ENCODE measurements at places on chromosomes 7 and 10.

GRCh38 chr10:83555264-83555663 lies 584.0 kb upstream of the GHITM start:
- no peak for DNase-seq

GRCh38 chr10:77253556-77254064 lies 384.0 kb downstream of the KCNMA1 start:
- no peak for DNase-seq

DNA sequence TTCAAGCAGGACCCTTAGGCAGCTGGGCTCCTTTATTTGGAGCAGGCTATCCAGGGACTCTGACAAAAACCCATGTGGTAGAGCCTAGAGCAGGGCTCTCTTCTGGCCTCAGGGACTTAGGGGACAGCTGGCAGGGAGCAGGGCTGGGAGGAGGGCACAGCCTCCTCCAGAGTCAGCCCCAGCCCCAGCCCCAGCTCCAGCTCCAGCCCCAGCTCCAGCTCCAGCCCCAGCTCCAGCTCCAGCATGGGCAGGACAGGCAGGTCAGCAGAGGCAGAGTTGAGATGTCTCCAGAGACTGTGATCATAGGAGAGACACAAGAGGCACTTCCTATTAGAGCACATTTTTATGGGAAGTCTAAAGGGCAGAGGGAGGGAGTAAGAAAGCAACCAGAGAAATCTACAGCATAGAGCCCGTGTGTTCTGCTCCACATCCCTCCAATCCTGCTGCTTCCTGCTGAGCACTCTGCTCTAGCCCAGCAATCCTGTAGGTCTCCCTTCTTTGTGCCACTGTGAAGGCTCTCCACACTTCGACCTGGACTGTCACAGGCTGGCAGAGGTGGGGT lies 13.3 kb upstream of the C10orf53 start:
- DNase-seq: no peak

DNA sequence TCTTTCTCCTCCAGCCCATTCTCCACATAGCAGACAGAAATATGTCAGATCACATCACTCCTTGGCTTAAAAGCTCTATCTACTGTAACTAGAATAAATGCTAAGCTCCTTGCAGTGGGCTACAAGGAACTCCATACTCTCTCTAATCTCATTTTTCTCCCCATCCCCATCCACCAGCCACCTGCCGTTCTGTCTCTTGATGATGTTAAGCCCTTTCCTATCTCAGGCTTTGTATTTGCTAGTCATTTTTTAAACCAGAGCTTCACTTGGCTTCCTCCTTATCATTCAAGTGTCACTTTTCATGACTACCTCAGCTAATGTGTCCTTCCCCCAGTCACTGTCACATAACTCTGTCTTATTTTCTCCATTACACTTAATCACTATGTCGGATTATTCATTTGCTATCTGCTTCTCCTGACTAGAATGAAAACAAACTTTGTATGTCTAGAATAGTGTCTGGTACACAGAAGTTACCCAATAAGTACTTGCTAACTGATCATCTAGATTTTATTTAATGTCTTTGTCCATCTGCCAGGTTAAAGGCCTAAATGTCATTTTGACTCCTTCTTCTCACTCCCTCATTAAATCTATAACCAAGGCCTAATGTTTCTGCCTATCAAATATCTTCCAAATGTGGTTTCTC lies 87.2 kb upstream of the RPA3 start:
- DNase-seq: no peak

DNA sequence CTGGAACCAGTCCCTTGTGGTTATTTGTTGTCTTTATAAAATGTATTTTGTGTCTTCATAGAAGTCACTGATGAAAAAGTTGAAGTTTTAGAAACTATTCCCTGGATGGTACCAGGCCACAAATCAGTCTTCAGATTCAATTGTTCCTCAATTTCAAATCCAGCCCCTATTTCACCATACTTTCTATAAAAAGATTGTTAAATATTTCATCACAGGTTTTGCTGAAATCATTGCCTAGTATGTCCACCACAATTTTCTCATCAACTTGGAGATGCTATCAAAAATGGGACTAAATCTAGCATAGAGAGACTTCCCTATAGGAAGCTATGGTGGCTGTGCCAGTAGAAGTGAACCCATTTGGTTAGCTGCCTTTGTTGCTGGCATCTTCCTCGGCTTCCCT lies 118.5 kb downstream of the RAB18 start:
- DNase-seq: no peak

DNA sequence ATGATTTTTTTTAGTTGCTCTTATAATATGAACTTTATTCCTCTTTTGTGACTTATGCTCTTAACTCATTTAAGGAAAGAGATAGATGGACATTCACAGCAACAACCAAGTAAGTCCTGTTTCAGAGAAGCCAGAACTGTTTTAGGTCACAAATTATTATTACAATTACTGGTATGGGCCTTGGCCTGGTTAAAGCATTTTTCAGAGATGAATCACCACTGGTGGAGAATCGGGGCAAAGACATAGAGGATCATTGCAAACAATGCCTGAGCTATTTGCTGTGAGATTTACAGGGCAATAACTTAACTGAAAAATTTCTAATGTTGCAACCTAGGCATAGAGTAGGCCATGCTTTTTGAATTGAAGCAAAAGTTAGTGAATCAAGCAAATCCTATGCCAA lies 138.0 kb upstream of the YAE1 start:
- DNase-seq: peak; percentile 74

DNA sequence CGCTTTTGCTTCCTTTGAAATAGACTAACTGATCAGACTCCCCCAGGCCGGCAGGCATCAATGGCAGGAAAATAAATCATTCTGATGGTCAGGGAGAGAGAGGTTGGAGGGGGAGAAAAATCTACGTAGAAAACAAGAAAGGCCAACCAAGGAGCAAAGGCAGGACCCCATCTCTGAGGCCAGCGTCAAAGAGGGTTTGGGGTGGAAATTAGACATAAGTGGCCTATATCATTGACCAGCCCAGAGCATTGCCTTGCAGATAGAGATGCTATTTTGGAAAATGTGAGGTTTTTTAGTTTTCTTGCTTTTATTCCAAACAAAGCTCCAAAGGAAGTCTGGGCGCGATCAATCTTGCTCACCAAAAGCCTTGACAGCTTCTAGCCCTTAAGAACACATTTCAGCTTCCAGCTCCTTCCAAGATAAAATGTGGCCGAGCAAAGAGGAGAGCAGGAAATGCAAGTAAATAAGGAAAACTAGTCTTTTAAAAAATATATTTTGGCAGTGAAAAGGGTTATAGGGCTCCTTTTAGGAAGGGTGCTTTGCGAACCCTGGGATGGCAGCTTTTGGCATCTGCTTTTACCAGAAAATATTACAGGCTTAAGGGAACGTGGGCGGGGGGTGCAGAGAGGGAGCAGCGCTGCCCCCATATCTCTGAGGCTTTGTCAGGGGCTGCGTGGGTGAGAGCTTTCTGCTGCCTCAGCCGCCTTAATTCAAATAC lies 2.0 kb upstream of the HOXA2 start:
- DNase-seq: no peak

- DNase-seq: no peak
These were observed 129.0 kb upstream of the C7orf33 start for GRCh38 chr7:148461392-148462179.

DNA sequence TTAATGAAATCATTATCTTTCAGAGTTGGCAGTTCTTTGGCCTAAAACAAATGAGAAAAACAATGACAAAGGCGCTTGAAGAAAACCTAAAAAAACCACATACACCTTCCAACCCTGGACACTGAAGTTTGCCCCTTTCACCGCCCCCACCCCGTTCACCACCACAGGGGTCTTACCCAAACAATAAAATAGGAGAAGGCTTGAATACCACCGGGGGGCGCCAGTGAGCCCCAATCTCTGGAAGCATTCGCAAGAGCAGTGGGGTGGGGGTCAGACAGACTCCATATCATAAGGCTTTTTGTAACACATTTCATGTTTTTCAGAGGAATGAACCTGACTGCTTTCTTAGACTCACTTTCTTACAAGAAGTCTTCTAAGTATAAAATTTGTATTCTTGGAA lies 163.6 kb downstream of the PIP4K2A start:
- DNase-seq: no peak

DNA sequence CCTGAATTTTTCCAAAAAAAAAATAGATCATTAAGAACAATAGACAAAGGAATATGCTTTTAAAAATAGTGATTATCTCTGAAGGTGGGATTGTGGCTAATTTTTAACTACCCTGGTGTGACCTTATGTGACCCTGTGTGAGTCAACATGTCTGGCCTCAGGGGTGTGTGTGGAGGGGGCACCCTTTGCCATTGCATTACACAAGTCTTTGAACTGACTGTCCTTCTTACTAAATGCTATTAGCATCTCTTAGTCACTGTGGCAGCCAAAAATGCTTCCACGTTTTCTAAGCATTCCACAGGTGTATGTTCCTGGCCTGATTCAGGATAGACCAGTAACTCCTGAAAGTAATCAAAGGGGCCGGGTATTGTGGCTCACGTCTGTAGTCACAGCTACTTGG lies 175.4 kb downstream of the MGMT start:
- DNase-seq: peak; percentile 15

DNA sequence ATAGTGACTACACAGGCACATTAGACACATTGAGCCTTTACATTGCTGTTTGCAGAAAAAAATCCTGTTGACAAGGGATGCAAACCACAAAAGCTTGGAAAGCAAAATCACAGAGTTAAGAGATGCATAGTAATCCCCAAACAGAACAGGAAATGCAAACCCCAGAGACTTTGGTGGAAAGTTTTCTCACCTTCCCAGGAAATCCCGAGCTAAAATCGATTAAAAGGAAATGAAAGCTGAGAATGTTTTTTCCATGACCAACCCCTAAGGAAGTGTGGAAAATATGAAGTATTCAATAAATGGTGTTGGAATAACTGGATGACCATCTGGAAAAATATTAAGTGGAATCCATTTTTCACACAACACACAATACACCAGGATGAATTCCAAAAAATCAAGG lies 598.7 kb downstream of the GRID1 start:
- DNase-seq: no peak

GRCh38 chr10:125129076-125129458 lies 31.3 kb downstream of the CTBP2 start:
- no peak for DNase-seq

DNA sequence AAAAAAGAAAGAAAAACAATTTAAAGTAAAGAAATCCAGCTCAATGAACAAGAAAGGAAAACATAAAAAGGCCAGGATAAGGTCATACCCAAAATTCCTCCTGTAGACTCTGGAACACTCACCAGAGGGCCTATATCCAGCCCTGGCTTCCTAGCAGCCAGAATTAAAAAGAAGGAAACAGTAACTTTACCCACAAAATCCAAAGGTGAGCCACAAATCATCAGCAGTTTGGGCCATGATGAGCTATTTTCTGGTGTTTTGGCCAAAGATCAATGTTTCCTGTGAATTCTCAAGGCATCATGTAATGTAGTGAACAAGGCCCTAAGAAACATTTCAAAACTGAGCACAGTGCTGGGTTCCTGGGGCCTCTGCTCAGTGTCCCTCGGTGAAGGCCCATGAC lies 87.8 kb downstream of the LARP4B start:
- no peak for DNase-seq

- DNase-seq: no peak
These were observed 289.5 kb downstream of the XPNPEP1 start for GRCh38 chr10:109633846-109634245.

DNA sequence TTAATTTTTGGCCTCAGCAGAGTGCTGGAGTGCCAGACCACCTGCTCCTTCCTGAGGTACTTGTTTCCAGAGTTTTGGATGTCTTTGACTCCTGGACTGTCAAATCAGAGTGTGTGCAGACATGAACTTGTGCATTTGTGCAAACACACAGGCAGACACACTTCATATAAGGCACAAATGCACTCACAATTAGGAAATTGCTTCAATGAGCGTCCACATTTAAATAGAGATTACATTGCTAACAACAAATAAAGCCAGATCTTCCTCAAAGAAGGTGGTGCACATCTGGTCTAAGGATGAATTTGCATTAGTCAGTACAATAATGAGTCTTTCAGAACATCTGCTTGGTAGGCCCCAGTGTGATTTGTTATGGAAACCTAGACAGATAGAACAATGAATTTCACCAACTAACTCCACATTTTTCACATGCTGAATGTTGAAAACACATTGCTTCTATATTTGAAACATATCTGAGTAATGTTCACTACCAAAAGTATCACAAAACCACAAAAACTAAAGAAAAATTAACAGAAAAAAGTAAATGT lies 266.7 kb upstream of the INHBA start:
- DNase-seq: no peak

DNA sequence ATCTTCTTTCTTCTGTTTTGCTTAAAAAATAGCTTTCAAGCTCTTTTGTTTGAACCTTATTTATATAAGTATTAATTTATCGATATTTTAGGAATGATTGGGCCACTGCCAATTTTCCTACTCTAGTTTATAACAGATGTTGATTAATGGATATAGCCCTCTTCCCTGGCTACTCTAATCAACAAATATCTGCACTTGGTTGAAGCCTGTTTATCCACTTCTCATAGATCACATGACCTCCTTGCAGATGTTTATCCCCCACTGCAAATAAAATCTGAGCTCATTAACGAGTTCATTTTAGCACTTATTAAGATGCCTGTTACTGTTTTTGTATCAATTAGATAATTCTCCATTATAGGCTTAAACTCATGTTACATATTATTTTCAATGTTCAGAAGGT lies 715.3 kb downstream of the CNTNAP2 start:
- no peak for DNase-seq

- no peak for DNase-seq
These were observed 14.3 kb downstream of the NOD1 start for GRCh38 chr7:30464231-30464671.

- DNase-seq: no peak
These were observed 1.1 kb downstream of the AHR start for GRCh38 chr7:17299483-17299991.

- peak; percentile 43 for DNase-seq
These were observed 120.1 kb downstream of the ELAPOR2 start for GRCh38 chr7:86939197-86939814.

DNA sequence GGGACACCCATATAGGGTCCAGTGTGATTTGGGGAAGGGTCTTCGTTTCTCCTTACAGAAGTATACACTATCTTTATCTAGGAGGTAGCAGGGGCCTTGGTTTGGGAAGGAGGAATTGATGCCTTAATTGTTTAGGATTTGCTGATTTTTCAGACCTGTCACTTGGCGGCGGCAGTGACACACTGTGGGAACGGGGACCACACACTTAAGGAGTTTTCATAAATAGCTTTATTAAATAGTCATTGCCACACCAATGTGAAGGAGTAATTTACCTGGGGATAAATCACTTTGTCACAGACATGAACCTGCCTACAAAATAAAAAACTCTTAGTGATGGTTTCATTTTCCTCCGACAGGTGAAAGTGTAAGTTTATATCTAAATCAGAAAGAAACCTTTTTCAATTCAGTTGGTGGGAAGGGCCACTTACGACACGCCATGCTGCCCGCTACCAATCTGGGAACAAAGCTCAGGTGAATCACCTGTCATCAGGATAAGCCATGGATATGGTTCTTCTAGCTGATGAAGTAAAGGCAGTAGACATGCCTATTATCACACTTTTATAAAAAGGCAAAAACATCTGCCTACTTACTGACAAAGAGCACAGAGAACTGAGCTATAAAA lies 12.3 kb upstream of the ENO4 start:
- DNase-seq: no peak

Measured in HS-5 (cell line).